ENCODE measurements at places on chromosomes 4 and X.

GRCh38 chr4:6097581-6097980 is 79.3 kb upstream of the C4orf50 start:
- DNase-seq: no peak

DNA sequence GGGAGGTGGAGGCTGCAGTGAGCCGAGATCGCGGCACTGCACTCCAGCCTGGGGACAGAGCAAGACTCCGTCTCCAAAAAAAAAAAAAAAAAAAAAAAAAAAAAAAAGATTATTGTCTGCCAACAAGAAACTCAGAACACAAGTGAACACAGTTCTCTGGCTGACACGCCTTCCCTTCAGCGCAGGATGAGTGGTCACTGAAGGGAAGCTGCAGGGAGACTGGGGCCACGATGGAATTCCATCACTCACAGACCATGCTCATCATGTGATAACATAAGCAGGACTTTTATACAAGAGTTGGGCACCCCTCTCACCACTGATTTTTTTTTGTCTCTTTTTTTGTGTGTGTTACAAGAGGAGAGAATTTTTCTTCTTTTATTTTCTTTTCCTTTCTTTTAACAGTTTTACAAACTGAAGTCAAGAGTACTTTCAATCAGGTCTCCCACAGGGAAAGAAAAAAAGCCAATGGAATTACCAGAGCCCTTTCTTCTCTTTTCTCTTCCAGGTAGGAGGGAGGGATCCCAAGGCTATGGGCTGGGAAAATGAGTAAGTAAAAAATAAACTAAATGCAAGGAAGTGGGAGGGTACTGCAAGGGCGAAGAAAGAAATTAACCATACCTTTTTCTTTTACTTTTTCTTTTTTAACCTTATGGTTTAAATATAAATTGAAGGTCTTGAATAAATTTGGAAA is 435.6 kb downstream of the GPM6A start:
- no peak for DNase-seq

DNA sequence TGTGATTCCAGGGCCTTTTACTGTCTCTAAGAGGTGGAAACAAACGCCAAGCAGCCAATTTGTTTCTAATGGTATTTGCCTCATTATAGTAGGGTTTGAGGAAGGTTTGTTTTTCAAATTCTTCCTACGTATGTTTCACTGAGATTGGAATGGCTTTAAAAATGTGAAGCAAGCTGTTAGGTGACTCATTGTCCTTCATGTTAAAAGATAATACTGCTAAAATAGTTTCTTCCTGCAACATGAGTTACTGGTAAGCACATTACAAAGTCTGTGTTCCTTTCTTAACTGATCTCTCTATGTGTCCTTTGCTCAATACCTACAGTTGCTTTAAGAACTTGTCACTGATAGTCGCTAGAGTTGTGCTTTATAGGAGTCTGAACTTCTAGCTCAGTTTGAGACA is 1183.9 kb downstream of the RPA4 start:
- DNase-seq: no peak

- peak; percentile 30 for DNase-seq
Measured at GRCh38 chr4:4694296-4694772, 152.5 kb upstream of the STX18 start.

DNA sequence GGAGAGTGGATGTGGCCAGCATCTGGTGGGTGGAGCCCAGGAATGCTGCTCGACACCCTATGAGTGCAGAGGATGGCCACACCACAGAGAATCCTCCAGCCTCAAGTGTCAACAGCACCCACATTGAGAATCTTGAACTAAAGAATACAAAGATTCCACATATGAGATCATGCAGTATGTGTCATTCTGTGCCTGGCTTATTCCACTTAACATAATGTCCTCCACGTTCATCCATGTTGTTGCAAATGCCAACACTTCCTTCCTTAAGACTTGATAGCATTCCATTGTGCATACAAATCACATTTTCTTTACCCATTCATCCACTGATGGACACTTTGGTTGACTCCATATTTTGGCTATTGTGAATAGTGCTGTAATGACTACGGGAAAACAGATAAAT is 145.8 kb downstream of the PRKX start:
- no peak for DNase-seq
